Left renal cortex interstitium (tissue), 4 donors: ENCODE measurements at places on chromosomes 16 and 17.

GRCh38 chr17:66717641-66718058 lies 117.3 kb upstream of the CACNG5 start:
- DNase-seq: no peak

- no peak for DNase-seq
Measured at GRCh38 chr17:27603880-27604794, 26.9 kb upstream of the LGALS9 start.

GRCh38 chr16:11875721-11876120 lies 24.4 kb upstream of the RSL1D1 start:
- DNase-seq: no peak

GRCh38 chr16:14409563-14409962 lies 220.5 kb downstream of the PARN start:
- DNase-seq: no peak

- DNase-seq: no peak
Measured at GRCh38 chr17:32777436-32777835, 99.5 kb downstream of the MYO1D start.

- no peak for DNase-seq
Measured at GRCh38 chr16:19710991-19711545, 7.0 kb downstream of the KNOP1 start.

DNA sequence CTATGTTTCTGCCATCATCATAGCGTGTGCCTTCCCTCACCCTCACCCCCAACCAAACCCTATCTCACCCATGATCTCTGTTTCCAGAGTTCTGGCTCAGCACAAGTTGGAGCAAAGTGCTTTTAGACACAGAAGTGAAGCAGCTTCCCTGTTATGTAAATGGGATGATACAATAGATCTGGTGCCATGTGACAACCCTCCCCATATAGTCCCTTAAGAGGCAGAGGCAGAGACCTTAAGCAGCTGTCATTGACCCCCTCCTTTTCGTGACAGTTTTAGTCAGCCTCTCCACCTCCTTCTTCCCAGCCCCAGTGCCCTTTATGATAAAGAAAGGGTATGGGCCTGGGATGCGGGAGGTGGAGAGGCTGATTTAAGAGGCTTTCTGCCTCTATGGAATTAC lies 40.3 kb upstream of the MED13 start:
- DNase-seq: no peak

DNA sequence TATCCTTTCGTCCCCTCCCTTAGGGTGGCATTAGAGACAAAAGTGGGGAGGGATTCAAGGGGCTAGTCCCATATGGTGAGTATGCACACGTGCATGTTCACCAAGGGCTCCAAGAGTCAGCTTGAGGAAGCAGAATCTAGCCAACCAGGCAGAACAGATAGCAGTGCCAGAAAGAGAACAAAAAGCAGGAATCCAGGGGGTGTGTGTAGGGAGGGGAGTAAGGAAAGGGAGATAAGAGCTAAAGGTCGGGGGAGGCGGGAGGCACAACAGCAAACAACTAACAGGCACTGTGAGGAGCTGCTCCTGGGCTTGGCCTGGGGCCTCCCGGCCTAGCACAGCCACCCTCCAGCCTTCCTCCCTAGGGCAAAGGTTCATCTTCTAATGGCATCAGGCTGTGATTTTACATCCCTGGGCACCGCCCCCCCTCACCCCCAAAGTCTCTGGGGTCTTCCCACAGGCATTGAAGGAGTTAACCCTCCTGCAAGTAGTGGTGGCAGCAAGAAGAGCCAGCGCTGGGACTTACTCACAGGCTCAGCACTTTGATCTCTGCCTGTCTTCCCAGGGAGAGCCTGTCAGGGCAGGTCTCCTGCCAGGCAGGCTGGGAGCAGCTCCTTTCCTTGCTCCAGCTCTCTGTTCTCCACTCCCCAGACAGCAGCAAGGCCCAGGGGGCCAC lies 12.4 kb upstream of the SUPT4H1 start:
- DNase-seq: no peak

DNA sequence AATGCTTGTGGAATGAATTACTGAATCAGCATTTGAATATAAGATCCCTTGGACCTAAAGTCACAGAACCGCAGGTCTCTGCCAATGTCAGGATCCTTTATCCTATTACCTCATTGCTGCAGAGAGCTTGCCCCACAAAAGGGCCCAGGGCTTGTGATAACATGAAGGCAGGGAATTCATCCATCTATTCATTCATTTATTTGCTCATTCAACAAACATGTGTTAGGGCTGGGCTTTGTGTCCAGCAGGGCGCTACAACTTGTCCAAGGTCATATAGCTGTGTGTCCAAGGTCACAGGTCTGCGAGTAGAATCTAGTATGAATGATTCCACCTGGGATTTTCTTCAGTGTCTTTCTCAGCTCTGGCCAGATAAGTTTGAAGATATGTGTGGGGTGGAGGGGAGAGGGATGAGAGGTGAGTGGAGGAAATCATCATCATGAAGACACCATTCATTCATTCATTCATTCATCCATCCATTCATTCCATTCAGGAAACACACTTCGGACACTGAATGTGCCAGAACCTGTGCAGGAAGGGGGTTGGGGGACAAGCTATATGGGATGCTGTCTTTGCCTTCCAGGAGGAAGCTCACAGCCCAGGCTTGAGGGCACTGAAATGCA lies 1.3 kb upstream of the UNC45B start:
- DNase-seq: no peak

DNA sequence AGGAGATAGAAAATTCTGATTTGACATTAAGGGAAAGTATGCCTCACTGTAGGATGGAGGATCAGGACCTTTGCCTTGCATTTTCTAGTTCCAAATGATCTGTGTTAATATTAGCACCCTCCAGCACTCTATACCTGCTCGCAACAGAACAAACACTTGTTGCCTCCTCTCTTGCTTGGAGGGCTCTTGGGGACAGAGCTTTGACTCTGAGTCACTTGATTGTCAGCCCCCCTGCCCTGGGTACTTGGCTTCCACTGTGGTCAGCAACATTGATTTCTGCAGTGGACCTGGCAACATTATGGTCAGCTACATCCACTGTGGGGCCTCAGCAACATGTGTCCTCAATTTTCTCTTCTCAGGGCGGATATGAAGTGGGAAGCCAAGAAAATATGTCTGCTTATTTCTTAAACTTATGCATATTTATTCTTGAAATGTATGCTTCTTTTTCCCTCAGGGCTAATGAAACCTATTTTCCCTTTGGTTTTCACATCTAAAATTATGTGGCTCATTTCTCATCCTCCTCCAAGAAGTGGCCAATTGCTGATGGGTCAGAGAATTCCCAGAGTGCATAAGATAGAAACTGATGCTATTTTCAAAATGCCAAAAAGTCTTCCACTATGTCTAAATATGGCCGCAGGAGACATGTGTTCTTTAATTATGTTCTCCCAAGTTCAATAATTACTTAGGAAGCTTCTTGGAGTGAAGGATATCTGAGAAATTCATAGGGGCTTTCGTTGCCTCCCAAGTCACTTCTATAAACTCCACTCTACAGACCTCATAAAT lies 94.6 kb upstream of the SMIM36 start:
- no peak for DNase-seq

DNA sequence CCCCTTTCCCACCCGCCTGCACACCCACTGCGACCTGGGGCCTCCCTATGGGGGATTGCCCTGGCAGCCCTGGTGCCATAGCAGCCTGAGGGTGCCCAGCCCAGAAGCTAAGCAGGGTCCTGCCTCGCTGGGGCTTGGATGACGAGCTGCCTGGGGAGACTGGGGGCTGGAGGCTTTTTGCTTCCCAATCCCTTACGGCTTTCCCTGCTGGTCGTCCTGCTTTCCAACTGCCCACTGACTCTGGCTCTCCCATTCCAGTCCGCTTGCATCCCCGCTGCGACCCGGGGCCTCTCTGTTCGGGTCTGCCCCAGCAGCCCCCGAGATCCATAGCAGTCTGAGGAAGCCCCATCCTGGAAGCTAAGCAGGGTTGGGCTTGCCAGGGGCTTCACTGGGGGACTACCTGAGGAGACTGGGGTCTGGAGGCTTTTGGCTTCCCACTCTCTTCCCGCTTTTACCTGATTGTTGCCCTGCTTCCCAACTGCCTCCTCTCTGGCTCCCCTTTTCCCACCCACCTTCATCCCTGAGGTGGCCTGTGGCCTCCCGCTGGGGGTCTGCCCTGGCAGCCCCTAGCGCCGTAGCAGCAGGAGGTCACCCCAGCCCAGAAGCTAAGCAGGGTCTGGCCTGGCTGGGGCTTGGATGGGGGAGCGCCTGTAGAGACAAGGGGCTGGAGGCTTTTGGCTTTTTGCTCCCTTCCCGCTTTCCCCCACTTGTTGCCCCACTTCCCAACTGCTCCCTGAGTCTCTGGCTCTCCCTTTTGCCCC lies 2292.8 kb downstream of the TP53TG3F start:
- DNase-seq: no peak

DNA sequence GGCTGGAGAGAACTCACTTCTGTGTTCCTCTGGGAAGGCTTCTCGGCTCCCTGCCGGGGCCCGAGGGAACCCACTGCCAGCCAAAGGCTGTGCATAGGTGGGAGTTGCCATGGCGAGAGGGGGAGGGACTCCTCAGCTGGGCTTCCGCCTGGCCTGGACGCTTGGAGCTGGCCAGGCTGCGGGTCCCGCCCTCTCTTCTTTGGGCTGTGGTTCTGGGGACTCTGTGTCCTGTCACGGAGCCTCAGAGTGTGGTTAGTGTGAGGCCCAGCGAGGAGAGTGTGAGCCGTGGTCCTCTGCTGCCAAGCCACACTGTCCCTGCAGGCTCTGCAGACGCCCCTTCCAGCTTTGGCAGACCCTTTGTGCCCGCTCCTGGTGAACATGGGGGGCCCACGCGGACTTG lies 123.1 kb downstream of the OR1D5 start:
- DNase-seq: no peak

DNA sequence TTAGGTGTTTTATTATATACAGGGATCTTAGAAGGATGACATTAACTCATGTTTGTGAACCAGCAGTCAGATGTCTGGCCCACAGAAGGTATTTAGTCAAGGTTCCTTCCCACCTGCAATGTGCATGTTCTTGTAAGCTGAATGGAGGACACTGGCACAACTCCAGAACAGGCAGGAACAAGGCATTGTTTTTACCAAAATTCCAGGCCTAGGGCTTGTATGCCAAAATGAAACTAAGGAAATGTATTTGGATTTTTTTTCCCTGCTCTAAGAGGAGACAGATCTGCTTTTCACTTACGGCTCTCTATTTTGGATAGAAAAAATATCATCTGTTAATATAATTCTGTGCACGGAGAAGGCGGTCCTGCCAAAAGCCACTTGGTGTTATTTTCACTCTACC lies 312.5 kb downstream of the GRIN2A start:
- no peak for DNase-seq

GRCh38 chr16:2954656-2955381 lies 9.3 kb upstream of the KREMEN2 start:
- DNase-seq: no peak

- no peak for DNase-seq
Measured at GRCh38 chr16:31386157-31386984, 6.8 kb upstream of the ITGAD start.
